ENCODE measurements at places on chromosomes 1 and 21.
A peak's percentile ranks its signal among the peaks of the same experiment; 100 is the strongest.

- DNase-seq = no peak
Observed at GRCh38 chr1:89050649-89051033, 14.4 kb downstream of the GBP1 start.

DNA sequence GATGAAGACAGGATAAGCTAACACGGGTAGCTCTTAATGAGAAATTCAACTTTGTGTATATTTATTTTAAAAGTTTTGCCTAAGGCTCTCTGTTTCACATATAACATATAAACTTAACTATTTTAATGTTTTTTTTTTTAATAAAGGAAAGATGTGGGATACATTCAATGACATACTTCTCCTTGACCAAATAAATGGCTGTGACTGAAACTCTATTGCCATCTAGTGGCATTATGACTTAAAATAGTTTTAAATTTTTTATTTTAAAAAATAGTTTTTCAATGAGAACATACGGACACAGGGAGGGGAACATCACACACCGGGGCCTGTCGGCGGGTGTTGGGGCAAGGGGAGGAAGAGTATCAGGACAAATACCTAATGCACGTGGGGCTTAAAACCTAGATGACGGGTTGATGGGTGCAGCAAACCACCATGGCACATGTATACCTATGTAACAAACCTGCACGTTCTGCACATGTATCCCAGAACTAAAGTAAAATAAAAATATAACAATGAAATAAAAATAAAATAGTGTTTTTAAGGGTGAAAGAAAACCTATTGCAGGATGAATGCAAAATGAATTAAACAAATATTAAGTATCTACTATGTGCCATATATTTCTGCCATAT lies 83.4 kb downstream of the LYST start:
- peak; percentile 22 for DNase-seq

DNA sequence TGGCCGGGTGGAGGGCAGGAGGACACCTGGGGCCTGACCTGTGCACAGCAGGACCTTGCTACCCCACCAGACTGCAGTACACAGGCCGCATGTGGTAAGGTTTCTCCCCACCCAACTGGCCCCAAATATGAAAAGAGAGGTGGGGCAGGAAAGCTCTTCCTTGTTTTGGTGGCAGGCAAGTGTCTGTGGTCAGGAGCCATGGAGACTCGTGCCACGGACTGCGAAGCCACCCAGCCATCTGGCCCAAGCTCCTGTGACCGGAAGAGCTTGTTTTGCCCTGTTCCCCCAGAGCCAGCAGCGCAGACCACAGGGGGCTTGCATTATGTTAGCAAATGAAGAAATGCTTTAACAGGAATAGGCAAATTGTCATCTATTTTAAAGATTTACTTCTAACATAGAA lies 54.9 kb downstream of the OLIG1 start:
- DNase-seq = no peak

DNA sequence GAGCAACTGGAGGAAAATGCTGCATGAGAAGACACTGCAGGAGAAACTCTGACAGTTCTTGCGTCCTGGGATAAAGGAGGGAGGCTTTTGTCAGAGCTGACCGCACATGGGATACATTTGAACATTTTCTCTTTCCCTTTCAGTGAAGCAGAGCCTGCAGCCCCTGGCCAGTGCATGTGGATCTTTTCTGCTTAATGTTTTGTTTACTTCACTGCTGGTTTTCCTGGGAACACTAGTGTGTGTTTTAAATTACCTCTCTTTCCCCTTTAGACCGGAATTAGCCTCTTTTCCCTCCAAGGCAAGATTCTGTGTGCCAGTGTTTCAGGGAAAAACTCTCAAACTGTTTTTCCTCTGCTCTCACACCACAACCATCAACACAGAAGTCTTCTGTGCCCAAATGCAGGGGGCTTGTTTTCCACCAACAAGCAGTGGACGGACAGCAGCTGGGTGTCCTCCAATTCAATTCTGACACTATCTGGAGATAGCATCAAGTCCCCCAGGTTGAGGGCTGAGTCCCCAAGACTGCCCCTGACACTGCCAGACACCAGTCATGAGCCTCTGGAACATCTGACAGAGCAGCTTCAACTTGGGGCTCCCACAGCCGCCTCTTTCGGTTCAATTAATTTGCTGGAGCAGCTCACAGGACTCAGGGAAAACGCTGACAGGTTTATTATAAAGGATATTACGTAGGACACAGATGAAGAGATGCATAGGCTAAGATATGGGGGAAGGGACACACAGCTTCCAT lies 136.2 kb downstream of the RHOU start:
- no peak for DNase-seq

GRCh38 chr1:172107316-172107975 lies 266.1 kb downstream of the DNM3 start:
- DNase-seq = no peak

GRCh38 chr1:162997499-162998285 lies 71.5 kb upstream of the RGS4 start:
- DNase-seq = no peak

- peak; percentile 97 for DNase-seq
Observed at GRCh38 chr1:198018529-198018928, 101.4 kb downstream of the LHX9 start.

DNA sequence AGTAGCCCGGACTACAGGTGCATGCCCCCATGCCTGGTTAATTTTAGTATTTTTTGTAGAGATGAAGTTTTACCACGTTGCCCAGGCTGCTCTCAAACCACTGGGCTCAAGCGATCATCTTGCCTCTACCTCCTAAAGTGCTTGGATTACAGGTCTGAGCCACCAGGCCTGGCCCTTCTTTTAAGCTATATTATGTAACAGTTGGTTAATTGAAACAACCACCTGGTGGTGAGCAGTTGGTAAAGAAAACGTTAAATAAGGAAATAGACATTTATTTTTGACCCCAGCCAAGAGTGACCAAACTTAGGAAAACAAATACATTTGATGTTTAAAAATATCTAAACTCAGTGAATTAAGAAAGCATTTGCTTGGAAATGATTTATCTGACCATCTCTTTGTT lies 12.1 kb upstream of the PDC start:
- DNase-seq = no peak

DNA sequence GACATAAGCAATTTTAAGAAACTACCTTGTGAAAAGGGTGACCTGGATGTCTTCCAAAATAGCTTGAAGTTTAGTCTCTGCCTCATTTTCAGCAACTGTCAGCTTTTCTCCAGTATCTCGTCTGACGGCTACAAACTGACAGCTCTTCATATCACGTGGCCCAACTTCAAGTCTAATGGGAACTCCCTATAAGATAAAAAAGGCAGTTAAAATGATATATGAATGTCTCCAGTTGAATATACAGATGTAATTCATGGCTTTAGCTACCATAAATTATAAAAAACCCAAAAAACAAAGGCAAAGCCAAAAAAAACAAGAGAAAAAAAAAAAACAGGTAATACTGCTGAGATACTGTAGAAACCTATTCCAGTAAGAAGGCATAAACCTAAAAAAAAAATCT lies 44.9 kb upstream of the SLC30A10 start:
- DNase-seq = no peak

- no peak for DNase-seq
Observed at GRCh38 chr1:240813720-240814119, 201.8 kb upstream of the GREM2 start.

- no peak for DNase-seq
Observed at GRCh38 chr1:1916851-1917251, 1.8 kb downstream of the CALML6 start.

GRCh38 chr1:8360493-8361197 lies 42.7 kb downstream of the SLC45A1 start:
- no peak for DNase-seq

DNA sequence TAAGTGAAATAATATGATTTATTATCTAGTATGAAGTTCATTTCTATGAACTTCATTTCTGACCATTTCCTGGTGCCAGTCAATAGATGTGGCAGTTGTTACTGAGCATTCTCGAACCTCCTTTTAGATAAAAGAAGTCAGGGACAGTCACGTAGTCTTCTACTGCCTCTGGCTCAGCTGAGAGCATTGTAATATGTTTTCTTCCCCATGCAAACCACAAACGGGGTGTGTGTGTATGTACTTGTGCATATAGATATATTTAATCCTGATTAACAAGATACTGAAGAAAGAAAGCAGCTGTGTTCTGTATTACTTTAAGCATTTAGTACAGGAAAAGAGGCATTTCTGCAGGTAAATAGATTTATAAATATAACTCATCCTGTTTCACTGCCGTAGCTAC lies 21.6 kb downstream of the ZNF684 start:
- no peak for DNase-seq

DNA sequence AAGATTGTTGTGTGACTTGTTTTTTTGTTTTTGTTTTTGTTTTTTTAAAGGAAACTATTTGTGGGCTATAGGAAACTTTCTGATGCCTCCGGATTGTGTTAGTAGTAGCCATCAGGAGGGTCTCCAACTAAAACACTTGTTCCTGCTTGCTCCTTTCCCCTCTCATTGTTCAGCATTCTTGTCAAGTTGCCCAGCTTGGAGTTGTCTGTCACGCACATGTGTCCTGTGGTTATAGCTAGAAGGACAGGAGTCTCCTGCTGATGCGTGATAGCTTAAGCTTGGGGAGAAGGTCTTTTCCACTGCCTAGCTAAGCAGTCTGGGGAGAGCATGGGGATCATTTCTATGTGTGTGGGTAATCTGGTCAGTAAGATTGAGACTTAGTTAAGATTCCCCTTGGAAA lies 3.2 kb upstream of the LYPLA2 start:
- DNase-seq = no peak

DNA sequence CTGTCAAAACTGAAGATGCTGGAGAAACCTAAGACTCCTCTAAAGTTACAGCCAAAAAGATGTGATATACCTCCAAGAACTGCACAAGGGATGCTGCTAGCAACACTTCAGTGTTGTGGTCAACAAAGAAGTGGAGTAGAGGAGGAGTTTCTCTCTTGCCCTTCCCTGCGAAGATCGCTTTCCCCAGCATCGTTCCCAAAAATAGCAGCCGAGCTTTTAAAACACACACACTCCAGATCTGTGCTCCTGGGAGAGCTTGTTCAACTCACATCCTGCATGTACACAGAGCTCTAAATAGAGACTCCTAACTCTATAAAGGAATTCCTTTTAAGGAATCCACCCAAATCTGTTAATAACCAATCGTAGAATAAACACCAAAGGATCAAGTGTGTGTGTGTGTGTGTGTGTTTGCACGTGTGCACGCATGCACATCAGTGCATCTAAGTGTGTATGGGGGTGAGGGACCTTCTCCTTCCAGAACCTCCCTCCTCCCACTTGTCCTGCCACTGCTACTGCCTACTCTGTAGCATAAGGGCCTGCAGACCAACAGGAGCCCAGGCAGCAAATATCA lies 58.5 kb downstream of the PSMG1 start:
- DNase-seq = no peak

GRCh38 chr21:43733529-43734071 lies 14.7 kb downstream of the PDXK start:
- DNase-seq = no peak

DNA sequence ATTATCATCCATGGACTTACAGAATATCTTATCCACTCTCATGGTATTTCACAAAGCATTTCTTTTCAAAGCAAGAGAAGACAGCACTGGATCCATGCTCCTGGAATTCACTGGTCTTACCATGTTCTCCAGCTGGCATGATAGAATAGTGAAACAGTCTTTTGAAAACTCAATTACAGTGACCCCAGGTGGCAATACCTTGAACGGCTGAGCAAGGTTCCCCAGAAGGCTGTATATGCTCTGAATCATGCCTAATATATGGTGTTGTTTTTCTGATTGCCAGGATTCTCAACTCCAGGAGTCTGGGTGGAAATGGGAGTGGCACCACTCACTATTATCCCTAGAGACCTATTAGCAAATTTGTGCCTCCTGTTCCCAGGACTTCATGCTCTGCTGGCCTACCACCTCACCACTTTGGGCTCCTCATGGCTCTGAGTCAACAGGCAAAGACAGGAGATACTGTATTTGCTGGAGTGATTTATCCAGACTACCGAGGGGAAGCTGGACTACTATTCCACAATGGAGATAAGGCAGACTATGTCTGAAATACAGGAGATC lies 87.6 kb downstream of the CATSPERE start:
- DNase-seq = no peak

DNA sequence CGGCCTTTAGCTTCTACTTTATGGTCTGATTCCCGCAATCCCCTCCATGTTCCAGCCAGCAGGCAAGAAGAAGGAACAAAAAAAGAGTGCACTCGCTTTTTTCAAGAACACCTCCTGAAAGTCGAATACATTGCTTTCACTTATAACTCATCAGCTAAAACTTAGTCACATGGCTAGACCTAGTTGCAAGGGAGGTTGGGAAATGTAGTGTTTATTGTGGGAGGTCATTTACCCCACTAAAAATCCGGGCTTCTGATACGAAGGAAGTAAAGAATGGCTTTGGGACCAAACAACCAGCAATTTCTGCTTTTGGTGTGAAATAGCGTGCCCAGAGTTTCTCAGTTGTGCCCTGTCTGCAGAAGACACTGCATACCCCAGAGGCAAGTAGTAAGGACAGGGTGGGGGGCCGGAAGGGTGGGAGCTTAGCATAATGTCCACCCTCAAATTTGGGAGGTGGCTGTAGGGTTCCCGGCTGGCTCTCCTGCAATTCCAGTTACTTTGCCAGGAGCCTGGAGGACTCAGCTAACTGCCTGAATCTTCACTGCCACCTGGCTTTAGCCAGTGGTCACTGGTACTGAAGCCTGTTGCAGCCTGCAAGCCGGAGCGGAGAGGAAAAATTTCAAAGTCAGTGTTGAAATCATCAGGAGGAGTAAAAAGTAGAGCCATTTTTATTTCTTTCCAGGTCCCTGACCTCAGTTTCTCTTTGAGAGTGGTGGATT lies 57.7 kb upstream of the F3 start:
- no peak for DNase-seq

DNA sequence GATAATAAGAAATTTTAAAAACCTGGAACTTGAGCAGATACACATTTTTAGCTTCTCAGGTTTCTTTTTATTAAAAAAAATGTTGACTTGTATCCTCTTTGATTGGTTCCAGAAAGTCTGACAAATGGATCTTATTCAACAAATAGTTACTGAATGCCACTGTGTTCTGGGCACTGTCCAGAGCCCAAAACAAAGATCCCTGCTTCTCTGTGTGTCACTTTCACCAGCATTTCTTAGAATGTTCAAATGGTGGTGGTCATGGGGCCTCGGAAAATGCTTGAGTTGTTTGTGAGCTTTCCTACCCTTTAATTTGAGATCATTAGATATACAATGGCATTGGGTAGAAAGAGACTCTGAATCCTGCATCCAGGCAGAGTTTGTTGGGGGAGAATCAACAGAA lies 19.9 kb downstream of the ACTN2 start:
- DNase-seq = no peak

- DNase-seq = no peak
Observed at GRCh38 chr21:42833439-42833815, 45.9 kb downstream of the WDR4 start.

DNA sequence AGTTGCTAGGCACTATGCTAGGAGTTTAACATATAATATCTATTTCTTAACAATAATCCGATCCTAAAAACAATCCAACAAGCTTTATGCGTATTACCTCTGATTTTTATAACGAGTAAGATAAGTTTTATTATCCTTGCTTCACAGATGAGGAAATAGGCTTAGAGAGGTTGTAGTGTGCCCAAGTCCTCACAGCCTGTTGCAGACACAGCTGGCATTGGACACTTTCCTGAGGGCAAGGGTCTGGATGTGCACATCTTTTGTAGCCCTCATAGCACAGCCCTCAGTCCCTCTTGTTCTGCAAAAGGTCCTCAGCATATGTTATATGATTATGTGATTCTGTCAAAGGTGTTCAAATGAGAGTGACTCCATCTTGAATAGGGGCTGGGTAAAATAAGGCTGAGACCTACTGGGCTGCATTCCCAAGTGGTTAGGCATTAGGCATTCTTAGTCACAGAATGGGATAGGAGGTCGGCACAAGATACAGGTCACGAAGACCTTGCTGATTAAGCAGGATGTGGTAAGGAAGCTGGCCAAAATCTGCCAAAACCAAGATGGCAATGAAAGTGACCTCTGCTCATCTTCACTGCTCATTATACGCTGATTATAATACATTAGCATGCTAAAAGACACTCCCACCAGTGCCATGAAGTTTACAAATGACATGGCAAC lies 75.7 kb upstream of the F3 start:
- peak; percentile 89 for DNase-seq
